ENCODE measurements at places on chromosomes 5 and 9.

DNA sequence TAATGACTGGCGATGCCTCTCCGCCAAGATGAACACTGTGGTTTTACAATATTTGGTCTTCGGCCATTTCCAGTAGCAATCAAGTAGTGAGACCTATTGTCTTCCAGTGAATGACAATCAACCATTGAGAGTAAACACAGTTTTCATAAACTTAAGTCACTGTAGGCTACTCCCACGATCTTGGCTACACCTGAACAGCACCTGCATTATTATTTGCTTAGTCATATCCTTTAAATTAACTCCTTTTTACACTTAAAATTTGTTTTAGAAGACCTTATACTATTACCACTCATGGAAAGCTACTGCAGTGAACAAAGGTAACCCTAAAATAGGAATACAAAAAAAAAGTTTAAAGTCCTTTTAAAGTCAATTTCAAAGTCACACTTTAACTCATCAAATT is 58.2 kb downstream of the ZNF354C start:
- no peak for DNase-seq

- no peak for DNase-seq
Observed at GRCh38 chr5:172050080-172050479, 43.6 kb upstream of the FBXW11 start.

- no peak for DNase-seq
Observed at GRCh38 chr5:57324861-57325260, 151.0 kb downstream of the GPBP1 start.

GRCh38 chr5:142115937-142116614 is 7.5 kb downstream of the NDFIP1 start:
- DNase-seq, result no peak

- peak; percentile 50 for DNase-seq
Observed at GRCh38 chr9:122125509-122126330, 32.6 kb upstream of the TTLL11 start.

- DNase-seq, result no peak
Observed at GRCh38 chr5:154411338-154411737, 34.5 kb upstream of the SAP30L start.

DNA sequence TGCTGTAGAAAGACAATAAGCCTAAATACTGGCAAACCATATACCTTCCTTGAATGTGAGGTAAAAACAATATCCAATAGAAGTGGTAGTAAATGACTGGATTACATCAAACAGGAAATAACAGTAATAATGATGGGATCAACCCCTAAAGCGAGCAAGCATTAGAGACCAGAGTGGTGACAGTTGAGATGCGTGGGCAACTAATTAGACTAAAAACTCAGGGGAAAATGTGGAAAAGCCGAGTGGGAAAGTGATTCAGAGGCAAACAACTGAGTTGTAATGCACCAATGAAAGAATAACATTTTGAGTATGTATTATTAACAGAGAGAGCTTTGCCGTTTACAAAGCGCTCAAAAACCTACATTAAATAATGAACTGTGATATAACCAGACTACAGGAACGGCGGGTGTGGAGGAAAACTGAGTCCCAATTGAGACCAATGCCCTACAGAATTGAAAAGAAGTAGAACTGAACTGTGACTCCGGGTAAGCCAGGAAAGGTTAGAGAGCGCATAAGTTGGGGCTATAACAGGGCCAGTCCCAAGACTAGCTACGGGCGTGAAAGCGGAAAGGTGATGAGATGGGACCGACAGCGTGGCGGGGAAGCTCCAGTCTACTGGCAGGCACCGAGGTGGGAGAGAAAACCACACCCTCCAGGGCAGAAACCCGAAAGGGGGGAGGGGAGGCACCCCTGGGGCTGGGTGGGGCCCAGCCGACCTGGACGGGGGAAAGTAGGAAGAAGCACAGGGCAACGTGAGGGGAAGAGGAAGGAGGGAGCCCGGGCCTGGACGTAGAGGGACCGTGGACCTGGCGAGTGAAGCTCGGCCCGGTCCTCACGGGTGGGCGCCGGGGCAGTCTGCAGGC is 592 bp downstream of the UBAP2 start:
- peak; percentile 29 for DNase-seq

- DNase-seq, result no peak
Observed at GRCh38 chr5:171805746-171806145, 20.1 kb downstream of the SMIM23 start.

- DNase-seq, result no peak
Observed at GRCh38 chr9:36214571-36214970, 23.9 kb downstream of the CLTA start.

- peak; percentile 25 for DNase-seq
Observed at GRCh38 chr5:129904102-129904666, at the start of gene CHSY3. TSS of gene CHSY3 (plus strand) at chr5:129904465.

- DNase-seq, result peak; percentile 31
Observed at GRCh38 chr5:60295423-60295822, 401.9 kb upstream of the PDE4D start.

DNA sequence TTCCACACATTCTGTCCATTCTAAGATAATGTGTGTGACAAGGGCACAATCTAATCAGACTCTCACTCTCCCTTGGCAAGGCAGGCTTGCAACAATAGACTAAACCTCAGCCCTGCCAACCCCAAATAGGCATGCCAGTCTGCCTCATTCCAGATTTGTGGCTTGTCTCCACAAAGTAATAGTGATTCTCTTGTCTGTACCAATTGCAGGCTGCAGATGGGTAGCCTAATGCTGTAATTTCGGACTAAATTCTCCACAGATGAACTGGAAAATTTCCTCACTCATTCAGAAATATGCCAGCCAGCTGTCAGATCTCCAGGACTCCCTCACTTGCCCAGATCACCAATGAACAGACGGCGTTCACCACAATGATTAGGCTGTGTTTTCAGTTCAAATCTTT is 413.6 kb downstream of the ELAVL2 start:
- DNase-seq, result no peak

DNA sequence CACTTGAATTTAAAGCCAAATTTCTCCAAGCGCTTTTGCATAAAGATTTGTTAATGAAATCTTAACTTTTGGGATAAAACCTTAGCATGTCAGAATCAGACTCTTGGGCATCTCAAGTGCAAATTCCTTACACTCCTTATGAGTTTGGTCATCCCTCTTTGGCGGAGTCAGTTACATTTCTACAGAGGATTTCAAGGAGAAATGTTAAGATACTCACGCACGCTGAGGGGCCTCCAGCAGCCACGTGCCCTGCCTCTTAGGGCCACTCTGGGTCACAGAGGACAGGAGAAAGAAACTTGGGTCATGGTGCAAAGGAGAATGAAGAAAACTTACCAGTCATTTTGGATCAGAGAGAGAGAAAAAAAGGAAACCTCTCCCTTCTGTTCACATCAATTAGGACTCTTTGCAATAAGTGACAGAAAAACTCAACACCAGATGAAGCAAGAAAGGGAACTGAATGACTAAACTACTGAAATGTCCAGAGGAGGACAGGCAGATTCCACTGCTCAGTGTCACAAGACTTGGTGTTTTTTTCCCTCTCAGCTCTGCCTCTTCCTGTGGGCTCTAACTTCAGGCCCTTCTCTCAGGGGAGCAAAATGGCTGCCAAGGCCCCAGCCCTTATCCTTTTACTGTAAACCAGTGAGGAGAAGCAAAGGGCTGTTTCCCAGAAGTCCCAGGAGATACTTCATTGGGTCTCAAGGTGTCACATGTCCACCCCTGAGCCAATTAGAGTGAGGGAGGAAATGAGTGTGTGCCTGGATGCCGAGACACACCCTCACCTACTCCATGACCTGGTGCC is 63.3 kb upstream of the NFIL3 start:
- DNase-seq, result no peak

DNA sequence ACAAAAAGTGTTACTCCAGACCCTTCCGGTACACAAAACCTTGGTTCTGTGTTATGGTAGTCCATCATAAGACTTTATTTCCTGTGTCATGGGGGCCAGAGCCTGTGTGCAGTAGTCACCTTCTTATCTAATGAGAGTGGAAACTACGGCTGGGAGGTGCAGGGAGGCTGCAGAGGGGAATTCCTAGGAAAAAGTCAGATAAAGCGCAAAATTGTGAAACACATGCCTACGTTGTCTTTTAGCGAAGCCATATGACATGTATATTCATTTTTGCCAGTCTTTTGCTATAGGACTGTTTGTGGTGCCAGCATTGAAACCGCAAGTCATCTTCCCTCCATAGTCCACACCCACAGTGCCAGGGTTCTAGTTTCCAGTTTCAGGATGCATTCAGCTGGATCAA is 80.7 kb downstream of the PPARGC1B start:
- no peak for DNase-seq

- DNase-seq, result no peak
Observed at GRCh38 chr5:163190784-163191183, 246.6 kb upstream of the CCNG1 start.

DNA sequence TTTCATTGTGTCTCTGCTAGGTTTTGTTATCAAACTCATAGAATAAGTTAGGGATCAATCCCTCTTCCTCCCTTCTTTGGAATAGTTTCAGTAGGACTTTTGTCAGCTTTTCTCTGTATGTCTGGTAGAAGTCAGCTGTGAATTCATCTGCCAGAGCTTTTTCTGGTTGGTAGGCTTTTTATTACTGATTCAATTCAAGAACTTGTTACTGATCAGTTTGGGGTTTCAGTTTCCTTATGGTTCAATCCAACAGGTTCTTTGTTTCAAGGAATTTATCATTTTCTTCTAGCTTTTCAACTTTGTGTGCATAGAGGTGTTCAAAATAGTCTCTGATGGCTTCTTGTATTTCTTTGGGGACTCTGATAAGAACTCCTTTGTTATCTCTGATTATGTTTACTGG is 221.7 kb downstream of the FGF10 start:
- DNase-seq, result no peak

DNA sequence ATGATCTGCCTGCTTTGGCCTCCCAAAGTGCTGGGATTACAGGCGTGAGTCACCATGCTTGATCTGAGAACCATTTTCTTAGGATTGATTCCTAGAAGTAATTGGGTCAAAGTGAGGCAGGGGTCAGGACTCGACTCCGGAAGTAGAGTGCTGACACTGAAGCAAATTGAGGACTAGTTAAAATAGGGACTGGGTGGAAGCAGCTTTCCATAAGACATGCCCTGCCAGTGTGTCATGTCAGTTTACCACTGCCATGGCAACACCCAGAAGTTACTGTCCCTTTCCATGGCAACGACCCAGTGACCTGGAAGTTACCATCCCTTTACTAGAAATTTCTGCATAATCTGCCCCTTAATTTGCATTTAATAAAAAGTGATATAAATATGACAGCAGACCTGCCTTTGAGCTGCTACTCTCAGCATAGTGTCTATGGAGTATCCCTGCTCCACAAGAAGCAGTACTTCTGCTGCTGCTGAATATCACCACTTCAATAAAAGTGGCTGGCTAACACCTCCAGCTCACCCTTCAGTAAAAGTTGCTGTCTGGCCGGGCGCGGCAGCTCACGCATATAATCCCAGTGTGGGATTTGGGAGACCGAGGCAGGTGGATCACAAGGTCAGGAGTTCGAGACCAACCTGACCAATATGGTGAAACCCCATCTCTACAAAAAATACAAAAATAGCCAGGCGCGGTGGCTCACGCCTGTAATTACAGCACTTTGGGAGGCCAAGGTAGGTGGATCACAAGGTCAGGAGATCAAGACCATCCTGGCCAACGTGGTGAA is 47.8 kb upstream of the JADE2 start:
- no peak for DNase-seq

DNA sequence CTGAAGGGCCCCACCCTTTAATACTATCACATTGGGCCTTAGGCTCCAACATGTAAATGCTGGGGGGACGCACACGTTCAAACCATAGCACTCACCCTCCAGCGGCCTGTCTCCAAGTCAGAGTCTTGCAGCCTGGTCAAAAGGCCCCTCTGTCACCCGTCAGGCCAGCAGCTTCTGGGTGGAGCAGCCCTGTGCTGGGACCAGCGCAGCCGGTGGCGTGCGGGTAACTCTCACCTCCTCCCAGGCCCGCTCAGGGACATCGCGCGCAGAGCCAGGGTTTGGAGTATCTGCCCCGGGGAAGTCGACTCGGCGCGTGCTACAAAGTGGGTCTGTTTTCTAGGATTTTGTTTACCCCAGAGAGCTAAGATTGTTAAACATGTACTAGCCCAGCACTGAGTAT is 93.0 kb upstream of the COL5A1 start:
- no peak for DNase-seq

DNA sequence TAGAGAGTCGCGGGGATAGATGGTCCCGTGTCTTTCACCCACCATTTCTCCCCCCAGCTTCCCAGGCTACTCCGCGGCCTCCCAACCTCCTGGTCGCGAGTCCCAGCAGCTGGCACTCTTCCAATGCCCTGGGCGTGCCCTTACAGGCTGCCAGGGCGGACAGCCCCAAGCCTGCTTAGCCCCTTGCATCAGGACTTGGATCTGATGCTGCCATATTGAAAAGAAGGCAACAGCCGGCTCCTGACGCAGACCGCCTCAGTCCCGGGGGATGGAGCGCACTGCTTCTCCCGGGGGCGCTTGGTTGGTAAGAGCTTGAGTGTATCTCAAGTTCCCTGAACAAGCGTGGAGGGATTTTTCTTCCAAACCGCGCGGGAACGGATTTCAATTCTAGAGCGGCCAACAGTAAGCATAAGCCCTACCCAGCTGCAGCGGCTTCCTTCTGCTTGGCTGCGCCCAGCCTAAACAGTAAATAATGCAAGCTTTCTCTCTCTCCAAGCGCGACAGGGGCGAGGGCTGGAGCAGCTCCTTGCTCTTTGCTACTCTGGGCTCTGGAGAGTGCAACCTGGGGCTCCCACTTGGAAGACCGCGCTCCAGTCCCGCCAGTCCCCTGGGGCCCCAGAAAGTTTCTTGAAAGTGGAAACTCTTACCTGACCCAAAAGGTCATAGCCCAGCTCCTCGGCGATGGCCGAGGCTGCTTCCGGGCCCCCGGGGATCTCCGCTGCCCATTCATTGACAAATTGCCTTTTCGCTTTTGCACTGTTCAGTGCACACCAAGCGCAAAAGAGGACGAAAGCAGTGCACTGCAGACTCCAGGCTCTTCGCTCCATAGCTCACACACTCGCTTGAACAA is 607 bp downstream of the PCSK1 start:
- no peak for DNase-seq

- DNase-seq, result peak; percentile 63
Observed at GRCh38 chr5:119063579-119064379, 7.1 kb upstream of the DMXL1 start.

- no peak for DNase-seq
Observed at GRCh38 chr9:124357721-124358361, 57.4 kb downstream of the PSMB7 start.

DNA sequence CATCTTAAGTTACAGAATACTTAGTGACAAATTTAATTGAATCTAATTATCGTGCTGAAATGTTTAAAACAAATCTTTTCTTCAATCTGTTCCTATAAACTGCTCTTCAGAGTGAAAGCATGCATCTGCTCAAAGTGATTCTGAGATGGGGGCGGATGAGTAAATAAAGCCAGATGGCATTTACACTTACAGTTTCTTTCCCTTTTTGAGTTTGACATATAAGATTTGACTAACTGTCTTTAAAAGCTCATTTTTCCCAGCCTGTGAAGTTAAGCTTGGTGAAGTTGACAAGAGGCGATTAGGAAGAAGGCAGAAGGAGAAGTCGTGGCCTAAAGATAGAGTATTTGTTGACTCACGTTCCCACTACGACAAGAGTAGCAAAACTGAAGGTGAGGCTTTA is 137.4 kb downstream of the LPAR1 start:
- DNase-seq, result no peak

DNA sequence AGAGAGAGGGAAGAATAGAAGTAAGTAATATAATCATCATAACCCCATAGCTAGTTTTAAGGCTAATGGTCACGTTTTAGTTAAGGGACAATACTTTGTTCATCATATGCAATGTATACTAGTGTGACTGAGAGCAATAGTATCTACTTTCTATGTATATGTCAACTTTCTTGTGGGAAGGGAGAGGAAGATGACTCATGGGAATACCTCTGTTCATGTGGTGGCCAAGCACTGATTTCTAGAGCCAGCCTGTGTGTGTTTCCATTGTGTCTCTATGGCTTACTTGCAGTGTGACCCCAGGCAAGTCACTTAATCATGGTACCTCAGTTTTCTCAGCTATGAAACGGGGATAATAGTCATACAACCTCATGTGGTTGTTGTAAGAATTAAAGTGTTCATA is 639.6 kb downstream of the CETN3 start:
- DNase-seq, result no peak
